Pons (tissue), 1 donor: ENCODE measurements at places on chromosomes 1 and 21.

DNA sequence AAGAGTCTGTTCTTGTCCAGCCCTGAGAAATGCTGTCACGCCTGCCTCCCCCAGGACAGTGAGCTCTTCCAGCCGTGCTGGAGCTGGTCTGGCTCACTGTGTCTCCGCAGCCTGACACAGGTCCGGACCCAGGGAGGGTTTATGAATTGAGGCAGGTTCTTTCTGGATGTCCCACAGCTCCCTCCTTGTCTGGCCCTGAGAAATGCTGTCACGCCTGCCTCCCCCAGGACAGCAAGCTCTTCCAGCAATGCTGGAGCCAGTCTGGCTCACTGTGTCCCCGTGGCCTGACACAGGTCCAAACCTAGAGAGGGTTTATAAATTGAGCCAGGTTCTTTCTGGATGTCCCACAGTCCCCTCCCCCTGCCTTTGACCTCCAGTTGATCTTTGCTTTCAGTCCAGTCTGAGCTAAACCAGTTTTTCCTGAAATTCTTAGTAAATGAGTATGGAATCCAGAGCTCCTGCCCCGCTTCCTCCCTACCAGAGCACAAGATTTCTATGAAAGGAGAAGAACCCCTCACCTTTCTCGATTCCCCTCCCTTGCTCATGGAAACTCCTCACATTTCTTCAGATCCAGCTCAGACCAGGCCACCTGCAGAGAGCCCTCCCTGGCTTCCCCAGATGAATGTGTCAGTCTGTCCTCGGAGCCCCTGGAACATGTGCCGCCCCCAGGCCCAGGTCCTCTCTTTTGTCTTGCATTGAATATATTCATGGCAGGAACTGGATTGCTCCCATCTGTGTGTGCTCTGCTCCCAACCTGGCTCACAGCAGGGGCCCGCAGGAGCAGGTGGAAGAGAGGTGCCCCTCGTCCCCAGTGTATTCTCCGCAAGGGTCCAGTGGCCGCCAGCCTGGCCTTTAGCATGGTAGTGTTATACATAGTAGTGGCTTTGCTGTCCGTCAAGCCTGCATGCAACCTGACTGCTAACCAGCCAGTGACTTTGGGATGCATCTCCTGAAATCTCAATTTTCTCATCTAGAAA lies 116.3 kb downstream of the EPHB2 start:
- DNase-seq = no peak

GRCh38 chr1:226370144-226370923 lies 37.6 kb downstream of the PARP1 start:
- DNase-seq = no peak

GRCh38 chr1:248404024-248404423 lies 1.2 kb downstream of the OR2T1 start:
- no peak for DNase-seq

DNA sequence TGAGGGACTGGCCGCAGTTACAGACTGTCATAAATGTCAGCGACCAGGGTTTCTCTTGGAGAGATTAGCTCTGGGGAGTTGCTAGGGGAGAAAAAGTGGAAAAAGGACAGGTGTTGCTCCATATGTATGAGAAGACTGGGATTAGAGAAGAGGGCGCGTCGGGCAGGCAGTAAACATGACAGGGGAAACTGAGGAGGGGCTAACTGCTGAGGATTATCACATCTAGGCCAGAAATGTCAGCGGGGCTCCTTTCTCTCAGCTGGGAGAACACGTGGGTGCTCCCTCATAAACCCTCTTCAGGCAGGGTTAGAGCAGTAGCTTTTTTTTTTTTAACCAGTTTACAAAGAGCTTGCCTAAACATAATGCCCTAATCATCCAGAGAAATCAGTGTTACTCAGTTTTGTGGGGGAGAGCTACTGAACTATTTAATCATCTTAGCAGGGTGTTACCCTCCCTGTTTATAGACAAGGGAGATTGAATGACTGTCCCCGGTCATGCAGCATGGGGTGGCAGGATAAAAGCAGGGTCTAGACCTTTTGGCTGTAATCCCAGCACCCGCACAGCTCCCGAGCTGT lies 35.2 kb downstream of the ELAPOR1 start:
- DNase-seq = no peak

DNA sequence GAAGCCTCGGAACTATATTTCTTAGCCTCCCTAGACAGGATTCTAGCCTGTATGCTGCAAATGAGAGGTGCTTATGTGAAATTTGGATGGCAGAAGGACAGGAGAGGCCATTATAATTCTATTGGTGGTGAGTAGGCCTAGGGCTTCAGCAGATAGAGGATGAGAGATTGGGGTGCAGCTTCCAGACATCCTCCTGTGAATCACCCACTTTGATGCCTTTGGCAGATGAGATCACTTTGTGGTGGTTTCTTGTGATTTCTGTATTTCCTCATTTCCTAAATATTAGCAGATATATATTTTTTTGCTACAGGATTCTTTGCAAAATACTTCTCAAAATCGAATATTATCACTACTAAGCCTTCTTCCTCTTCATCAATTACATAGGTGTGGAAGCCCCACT lies 37.3 kb downstream of the MFSD2A start:
- no peak for DNase-seq

- DNase-seq = no peak
These were observed 36.5 kb upstream of the DENND1B start for GRCh38 chr1:197811769-197812168.

DNA sequence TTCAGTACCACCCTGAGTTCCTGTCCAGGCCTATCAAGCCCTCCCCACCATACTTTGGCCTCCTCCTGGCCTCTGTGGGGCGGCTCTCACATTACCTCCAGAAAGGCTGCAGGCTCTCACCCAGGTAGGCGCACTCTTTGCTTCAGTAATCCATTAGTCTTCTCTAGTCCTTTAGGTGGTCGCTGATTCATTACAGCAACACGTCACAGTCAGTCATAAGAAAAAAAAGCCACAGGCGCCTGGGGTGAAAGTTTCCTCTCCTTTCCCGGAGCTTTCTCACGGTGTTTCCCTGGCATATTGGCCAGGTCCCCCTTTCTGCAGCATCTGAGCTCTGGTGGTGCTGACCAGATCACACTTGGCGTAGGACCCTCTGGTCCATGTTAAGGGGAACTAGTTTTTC lies 12.1 kb downstream of the SLFNL1 start:
- no peak for DNase-seq

- no peak for DNase-seq
These were observed 5.7 kb downstream of the ZNF691 start for GRCh38 chr1:42851960-42852607.

GRCh38 chr1:97053268-97053667 lies 331.7 kb downstream of the PTBP2 start:
- no peak for DNase-seq

DNA sequence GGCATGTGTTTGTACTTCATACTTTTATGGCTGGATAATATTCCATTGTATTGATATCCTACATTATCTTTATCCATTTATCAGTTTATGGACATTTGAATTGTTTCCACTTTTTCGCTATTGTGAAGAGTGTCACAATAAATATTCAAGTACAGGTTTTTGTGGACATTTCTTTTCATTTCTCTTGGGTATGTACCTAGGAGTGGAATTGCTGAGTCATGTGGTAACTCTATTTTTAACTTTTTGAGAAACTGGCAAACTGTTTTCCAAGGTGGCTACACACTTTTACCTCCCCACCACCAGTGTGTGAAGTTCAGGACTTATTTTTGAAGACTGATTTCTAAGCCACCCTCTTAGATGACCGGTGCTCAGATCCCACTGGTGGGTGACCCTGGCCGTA lies 39.0 kb upstream of the DSCAM start:
- no peak for DNase-seq

GRCh38 chr21:27149034-27149433 lies 182.1 kb upstream of the ADAMTS5 start:
- no peak for DNase-seq

DNA sequence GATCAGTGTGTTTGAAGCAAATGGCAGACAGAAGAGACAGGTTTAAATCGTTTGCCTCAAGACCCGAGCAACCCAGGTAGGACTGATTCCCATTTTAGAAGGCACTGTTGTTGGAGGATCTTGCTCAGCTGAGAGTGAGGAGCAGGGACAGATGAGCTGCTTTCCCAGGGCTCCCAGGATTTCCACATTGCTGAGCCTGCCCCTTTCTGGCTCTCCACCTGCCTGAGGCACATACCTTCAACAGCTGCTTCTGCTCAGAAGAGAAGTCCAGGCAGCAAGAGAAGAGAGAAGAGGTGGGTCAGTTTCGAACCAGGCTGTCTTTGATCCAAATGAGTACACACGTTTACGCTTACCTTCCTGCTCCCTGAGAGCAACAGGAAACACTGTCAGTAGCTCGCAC lies 5.7 kb downstream of the TNNT2 start:
- DNase-seq = no peak

- no peak for DNase-seq
These were observed 4.0 kb downstream of the AGT start for GRCh38 chr1:230709619-230710542.

GRCh38 chr1:197465528-197466327 lies 197.7 kb downstream of the CRB1 start:
- no peak for DNase-seq

DNA sequence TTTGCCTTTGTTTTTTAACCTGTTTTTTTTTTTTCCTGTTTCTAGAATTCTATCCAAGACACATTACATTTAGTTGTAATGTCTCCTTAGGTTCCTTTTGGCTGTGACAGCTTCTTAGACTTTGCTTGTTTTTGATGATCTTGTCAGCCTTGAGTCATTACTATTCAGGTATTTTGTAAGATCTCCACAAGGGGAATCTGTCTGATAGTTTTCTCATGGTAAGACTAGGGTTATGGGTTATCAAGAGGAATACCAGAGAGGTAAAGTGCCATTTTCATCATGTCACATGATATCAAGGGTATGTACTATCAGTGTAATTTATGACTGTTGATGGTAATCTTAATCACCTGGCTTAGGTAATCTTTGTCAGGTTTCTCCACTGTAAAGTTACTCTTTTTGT lies 99.1 kb upstream of the GFI1 start:
- DNase-seq = no peak

GRCh38 chr1:94015489-94015817 lies 105.5 kb downstream of the ABCA4 start:
- DNase-seq = no peak

GRCh38 chr1:77263708-77264107 lies 18.1 kb upstream of the AK5 start:
- no peak for DNase-seq

DNA sequence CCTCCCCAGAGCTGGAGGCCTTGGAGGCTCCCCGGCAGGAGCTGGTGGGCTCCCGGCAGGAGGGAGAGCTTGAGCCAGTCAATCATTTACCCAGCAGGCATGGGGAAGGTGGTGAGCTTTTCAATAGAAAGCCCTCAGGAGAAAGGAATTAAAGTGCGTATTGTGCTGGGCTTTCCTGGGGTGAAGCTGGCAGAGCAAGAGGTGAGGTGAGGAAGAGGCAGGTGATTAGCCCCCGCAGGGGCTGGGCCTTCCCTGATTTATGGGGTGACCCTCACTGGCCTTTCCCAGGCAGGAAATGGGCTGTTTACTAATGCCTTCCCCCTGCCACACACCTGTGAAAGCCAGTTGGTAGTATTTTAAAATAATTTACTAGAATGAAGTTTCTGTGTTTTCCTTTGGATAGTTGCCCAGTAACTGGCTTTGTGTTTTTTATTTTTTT lies 25.8 kb downstream of the CLDN14 start:
- DNase-seq = no peak

DNA sequence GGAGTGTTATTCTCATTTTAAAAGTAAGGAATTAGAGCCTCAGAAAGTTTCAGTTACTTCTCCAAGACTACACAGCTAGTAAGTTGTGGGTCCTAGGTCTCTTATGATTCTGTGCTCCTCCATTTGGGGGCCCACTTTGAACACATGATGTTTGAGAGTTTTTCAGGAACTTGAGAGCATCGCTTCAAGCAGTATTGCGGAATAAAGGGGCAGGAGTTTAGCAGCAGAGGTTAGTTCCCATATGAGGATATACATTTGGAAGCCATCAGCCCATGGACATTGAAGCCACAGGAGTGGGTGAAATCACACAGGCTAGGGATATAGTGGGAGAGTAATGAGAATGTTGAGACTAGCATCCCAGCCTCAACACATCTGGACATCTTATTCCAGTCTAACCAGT lies 143.2 kb downstream of the RASAL2 start:
- DNase-seq = no peak

DNA sequence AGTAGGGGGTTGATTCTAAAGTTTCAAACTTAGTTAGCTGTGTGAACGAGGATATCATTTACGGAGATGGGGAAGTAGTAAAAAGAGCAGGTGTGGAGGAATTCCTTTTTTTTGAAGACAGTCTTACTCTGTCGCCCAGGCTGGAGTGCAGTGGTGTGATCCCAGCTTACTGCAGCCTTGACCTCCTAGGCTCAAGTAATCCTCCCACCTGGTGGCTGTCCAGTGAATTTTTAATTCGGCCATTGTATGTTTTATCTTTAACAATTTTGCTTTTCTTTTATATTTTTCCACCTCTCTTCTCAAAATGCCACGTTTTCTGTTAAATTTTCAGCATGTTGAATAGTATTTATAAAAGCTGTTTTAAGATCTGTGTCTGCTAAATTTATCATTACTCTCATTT lies 12.3 kb upstream of the CENPF start:
- DNase-seq = no peak

- no peak for DNase-seq
These were observed 49.1 kb upstream of the IFNLR1 start for GRCh38 chr1:24235921-24236788.
